RPMI7951 (cell line): ENCODE measurements at places on chromosomes 1 and 21.

- DNase-seq = no peak
These were observed 10.1 kb upstream of the CITED4 start for GRCh38 chr1:40872276-40872675.

GRCh38 chr1:51926171-51926812 is 47.8 kb upstream of the NRDC start:
- peak; percentile 74 for DNase-seq

- peak; percentile 23 for DNase-seq
These were observed 159.9 kb upstream of the JUN start for GRCh38 chr1:58943776-58944175.

GRCh38 chr1:205504311-205505075 is at the start of gene CDK18:
Gene CDK18, plus strand, starts transcription at chr1:205504669. Its CDS starts 18,499 bp downstream, at chr1:205523168.
- peak; percentile 50 for DNase-seq

DNA sequence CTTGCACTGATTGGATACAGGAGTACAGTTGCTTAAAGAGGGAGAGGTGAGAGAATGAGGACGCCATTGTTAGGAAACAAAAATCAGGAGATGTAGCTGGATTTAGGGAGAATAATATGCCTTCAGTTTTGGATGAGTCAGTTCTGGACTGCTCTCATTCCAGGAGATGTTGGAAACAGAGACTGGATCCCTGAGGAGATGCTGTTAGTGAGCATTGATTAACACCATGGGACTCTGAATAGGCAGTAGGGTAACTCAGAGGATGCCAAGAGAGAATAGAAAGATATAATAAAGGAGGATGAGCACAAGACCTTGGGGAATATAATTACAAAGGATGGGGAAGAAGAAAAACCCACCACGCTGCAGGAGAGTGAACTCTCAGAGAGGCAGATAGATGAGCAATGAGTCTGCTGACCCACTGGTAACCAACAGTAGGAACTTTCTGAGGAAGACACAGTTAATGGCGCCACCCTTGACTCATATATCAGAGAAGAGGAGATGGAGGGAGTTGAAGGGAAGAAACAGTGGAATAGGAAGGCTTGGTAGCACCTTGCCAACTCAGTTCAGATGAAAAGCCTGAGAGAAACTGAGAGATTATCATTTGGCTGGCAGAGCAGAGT is 10.5 kb downstream of the KCNJ15 start:
- DNase-seq = peak; percentile 50
